Activated effector memory CD4-positive, alpha-beta T cell treated with Interleukin-2 at 50 U/mL for 16 hours (primary cell): ENCODE measurements at places on chromosomes 6 and 20.

DNA sequence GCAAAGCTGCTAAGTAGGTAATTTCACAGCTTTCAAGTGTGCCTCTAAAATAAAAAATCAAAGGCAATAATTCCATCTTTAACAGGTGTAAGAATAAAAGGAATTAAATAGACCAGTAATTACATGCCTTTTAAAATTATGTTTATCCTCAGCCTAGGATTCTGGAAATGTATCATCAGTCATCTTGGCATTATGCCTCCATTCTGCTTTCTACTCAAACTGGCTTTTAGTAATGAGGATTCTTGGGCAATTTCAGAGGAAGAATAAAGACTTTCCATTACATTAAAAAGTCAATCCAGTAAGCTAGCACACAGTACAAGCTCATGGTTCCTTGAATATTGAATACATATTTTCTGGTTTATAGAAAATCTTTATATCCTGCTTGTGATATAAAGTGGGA lies 44.7 kb downstream of the GSTA2 start:
- DNase-seq = no peak

DNA sequence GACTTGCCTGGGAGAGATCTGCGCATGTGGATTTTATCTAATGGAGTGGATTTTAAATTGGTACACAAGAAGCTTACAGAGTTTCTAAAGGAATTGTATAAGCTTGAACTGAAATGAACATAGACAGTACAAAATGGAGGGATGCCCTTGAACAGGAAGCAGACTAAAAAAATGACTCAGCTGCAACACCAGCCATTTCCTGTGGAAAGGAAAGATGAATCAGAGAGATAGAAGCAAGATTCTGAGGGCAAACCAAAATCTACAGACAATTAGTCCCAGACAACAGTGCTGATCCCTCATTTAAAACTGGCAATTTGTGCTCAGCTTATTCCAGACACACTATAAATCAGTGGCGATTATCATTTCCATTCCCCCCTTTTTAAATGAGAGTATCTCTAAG lies 114.6 kb upstream of the TCF21 start:
- DNase-seq = no peak

- DNase-seq = no peak
These were observed 8.8 kb downstream of the FASTKD5 start for GRCh38 chr20:3150908-3151307.

DNA sequence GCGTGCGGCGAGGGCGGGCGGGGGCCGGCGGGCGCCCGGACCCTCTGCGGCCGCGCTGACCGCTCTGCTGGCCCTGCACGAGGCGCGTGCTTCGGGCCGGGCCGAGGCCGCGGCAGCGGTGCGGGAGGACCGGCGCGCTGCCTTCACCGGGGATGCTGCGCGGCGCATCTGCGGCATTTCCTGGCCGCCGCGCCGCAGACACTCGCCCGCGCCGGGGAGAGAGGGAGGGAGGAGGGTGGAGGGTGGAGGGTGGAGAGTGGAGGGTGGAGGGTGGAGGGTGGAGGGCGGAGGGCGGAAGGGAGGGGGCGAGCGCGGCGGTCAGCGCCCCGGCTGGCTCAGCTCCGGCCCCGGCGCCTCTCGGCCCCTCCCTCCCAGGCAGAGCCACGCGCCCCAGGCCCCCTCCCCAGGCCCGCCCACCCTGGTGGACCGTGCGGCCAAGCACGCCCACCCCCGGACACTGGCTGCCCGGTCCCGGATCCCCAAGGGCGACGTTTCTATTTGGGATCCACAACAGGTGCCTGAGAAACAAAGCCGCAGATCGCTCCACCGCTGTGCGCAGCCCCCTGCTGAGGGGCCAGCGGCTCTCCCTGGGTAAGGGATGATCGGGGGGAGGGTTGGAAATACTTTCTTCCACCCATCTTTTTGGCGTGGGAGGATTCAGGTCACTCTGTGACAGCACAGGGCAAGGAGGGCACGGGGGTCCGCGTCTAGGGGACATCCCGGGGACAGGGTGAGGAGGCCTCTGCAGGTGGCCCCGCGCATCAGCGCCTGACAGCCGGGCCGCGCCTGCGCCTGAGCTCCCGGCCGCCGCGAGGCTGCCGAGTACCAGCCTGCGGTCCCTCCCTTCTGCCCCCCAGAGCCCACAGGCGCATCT lies 111.2 kb upstream of the BEND6 start:
- peak; percentile 47 for DNase-seq

- DNase-seq = no peak
These were observed 117.5 kb downstream of the CEBPB start for GRCh38 chr20:50308166-50308512.

- peak; percentile 35 for DNase-seq
These were observed 551 bp downstream of the SYNCRIP start for GRCh38 chr6:85641897-85642773.
